Lower lobe of right lung (tissue), 2 donors: ENCODE measurements at places on chromosomes 4 and X. TPM values are rescaled to one million over a fixed set of nuclear protein-coding genes. Genes with fewer than 3 reads are reported as not detected.

TAF9B gene
- 12.5 TPM for total RNA-seq

MAGED4B gene
- total RNA-seq = 6.4 TPM

POU4F2 gene
- total RNA-seq = not detected

STOX2 gene
- total RNA-seq = 12.8 TPM

CFI gene
- total RNA-seq = 54.8 TPM

ZNF630 gene
- total RNA-seq = 4.0 TPM

HERC6 gene
- 15.8 TPM for total RNA-seq

DNA sequence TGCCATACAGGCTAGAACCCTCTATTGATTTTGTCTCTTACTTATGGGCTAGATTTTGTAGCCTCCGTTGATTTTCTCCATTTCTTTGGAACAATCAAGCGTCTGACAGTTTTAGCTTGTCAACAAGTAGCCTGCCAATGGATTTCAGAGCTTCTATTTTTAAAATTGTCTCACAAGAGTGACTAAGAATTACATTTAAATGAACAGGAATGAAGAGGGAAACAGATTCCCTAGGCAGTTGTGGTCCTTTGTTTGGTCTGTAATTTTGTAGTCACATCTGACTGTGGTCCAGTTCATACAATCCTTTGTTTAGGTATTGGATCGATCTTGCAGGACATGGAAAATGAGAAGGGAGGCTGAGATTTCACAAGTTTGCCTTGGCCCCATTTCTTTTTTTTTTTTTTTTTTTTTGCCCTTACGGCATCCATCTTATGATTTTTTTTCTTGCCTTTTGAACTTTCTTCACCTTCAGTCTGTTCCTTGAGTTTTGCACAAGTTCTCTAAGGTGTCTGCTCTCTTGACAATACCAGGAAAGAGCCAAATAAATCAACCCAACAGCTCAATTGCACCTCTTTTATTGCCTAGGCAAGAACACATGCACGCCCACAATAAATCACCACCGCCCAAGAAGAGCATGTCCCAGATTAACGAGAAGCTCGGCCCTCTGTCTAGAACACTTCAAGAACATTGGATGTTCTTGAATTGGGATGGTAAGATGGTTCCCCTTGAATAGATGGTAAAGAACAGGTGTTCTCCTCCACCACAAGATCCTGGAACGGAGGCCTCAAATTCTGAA, 86.5 kb upstream of the EGFL6 start:
- H3K27ac ChIP-seq = no peak overlapping the region
- H3K4me1 ChIP-seq = peaks cover 13% of the 10 kb centered on the region
- no peak overlapping the region for H3K4me3 ChIP-seq
- DNase-seq = no peak
- H3K36me3 ChIP-seq = no peaks in the 10 kb centered on the region
- no peaks in the 10 kb centered on the region for H3K27me3 ChIP-seq

GRCh38 chr4:149264093-149264733, 551.4 kb downstream of the IQCM start:
- no peaks in the 10 kb centered on the region for H3K4me1 ChIP-seq
- H3K27me3 ChIP-seq = no peaks in the 10 kb centered on the region
- H3K36me3 ChIP-seq = no peaks in the 10 kb centered on the region
- H3K4me3 ChIP-seq = no peak overlapping the region

DNA sequence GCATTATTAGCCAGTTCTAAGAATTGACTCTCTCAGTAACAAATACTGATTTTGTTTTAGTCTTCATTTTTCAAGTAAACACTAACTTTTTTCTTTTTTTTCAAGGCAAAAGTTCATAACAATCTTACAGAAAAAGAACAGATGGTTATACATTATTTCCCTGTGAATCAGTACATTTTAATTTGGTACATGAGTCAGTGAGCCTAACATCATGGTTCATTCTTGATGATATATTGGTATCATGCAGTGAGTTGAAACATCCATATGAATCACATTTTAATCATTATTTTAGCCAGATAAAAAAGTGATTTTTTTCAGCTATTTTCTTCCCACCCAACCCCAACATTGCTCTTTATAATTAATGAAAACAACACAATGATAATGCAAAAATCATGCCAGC, 184.3 kb upstream of the TACR3 start:
- H3K4me1 ChIP-seq = no peaks in the 10 kb centered on the region
- H3K27ac ChIP-seq = no peak overlapping the region
- DNase-seq = no peak
- H3K36me3 ChIP-seq = no peaks in the 10 kb centered on the region
- H3K4me3 ChIP-seq = no peak overlapping the region
- no peaks in the 10 kb centered on the region for H3K27me3 ChIP-seq

DNA sequence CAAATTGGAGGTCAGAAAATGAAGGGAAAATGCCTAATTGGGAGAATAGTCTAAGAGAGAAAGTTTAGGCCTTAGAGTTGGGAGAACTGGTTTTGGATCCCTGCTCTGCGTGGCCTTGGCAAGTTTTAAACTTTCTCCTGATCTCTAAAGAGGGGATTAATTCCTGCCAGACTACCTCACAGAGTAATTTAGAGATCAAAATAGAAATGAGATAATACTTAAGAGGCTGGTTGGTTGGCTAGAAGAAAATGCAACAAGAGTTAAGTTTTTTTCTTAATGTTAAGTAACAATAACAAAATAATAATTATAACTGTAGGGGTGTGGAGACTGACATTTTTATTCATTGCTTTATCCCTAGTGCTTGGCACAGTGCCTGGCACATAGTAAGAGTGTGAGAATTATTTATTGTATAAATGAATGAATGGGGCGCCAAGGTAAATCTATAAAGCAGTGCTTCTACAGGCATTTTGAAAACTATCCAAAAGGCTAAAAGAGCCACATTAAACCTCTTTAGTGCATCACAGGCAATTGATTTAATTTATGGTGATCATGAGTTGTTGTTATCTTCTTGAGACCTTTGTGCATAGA, 160.5 kb downstream of the RASL11B start:
- no peak overlapping the region for H3K4me3 ChIP-seq
- H3K4me1 ChIP-seq = no peaks in the 10 kb centered on the region
- no peak overlapping the region for H3K27ac ChIP-seq

DNA sequence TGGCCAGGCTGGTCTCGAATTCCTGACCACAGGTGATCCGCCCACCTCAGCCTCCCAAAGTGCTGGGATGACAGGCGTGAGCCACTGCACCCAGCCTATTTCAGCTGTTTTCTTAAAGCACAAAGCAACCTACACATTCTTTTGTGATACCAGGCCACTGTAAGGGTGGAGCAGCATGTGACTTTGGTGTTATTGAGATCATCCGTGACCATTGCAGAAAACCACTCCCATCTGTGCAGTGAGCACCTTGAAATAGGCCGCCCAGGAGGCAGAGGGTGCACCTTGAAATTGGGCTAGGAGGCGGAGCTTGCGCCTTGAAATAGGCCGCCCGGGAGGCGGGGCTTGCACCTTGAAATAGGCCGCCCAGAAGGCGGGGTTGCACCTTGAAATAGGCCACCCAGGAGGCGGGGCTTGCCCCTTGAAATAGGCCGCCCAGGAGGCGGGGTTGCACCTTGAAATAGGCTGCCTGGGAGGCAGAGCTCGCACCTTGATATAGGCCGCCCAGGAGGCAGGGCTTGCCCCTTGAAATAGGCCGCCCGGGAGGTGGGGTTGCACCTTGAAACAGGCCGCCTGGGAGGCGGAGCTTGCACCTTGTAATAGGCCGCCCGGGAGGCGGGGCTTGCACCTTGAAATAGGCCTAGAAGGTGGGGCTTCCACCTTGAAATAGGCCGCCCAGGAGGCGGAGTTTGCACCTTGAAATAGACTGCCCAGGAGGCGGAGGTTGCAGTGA, 9.0 kb upstream of the SLC25A6 start:
- H3K36me3 ChIP-seq = peaks cover 57% of the 10 kb centered on the region
- H3K27ac ChIP-seq = no peak overlapping the region
- H3K27me3 ChIP-seq = no peaks in the 10 kb centered on the region
- DNase-seq = peak; percentile 49

GRCh38 chr4:23904639-23905071, 14.8 kb upstream of the PPARGC1A start:
- peak; percentile 48 for DNase-seq
- H3K4me1 ChIP-seq = no peaks in the 10 kb centered on the region
- H3K27me3 ChIP-seq = no peaks in the 10 kb centered on the region
- H3K4me3 ChIP-seq = no peak overlapping the region
- H3K27ac ChIP-seq = no peak overlapping the region
- no peaks in the 10 kb centered on the region for H3K36me3 ChIP-seq

DNA sequence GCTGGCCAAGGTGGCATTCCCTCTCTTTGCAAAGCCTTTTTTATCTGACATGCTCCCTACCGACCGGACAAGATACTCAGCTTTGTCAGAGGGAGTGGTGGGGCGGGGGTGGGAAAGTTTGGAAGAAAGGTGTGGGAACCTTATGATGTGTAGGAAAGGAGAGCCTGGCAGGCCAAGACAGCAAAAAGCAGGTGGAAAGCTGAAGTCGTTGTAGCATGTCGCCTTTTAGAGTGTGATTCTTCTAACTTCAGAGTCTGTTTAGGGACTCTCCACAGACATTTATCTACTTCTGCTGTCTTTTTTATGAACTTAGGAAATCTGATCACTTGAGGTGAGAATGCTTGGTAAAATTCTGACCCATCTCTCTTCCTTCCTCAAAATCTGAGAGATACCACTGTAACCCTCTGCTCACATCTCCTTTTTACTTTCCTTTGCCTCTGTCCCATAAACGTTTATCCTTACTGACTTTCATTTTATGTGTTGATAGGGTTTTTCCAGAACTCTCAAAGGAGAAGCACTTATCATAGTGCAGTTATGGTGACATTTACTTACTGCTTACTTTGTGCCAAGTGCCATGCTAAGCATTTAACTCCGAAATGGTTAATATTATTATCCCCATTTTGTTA, 8.2 kb upstream of the RUFY3 start:
- H3K4me1 ChIP-seq = peaks cover 29% of the 10 kb centered on the region
- H3K4me3 ChIP-seq = no peak overlapping the region
- no peaks in the 10 kb centered on the region for H3K36me3 ChIP-seq

DNA sequence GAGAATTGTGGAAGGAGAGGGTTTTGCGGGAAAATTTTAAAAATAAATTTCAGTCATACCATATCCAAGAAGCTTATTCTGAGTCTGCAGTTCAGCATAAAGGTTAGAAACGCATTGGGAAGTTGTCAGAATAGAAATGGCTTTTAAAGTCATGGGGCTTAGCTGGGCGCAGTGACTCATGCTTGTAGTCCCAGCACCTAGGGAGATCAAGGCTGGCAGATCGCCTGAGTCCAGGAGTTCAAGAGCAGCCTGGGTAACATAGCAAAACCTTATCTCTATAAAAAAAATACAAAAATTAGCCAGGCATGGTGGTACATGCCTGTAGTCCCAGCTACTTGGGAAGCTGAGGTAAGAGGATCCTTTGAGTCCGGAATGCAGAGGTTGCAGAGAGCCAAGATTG, 3.9 kb upstream of the PLA2G12A start:
- no peak for DNase-seq
- H3K4me3 ChIP-seq = no peak overlapping the region
- no peak overlapping the region for H3K27ac ChIP-seq
- no peaks in the 10 kb centered on the region for H3K36me3 ChIP-seq
- H3K27me3 ChIP-seq = no peaks in the 10 kb centered on the region

- no peak overlapping the region for H3K4me3 ChIP-seq
- no peak overlapping the region for H3K27ac ChIP-seq
- H3K27me3 ChIP-seq = no peaks in the 10 kb centered on the region
- no peak for DNase-seq
Measured at GRCh38 chr4:169045862-169046584, 36.0 kb upstream of the CBR4 start.

GRCh38 chrX:153763989-153764755, at the start of gene PLXNB3:
Gene PLXNB3, plus strand, starts transcription at chrX:153764249. Its CDS starts 1,287 bp downstream, at chrX:153765536.
- peak; percentile 86 for DNase-seq
- H3K27me3 ChIP-seq = no peaks in the 10 kb centered on the region
- H3K36me3 ChIP-seq = no peaks in the 10 kb centered on the region

GRCh38 chrX:17616936-17617335, 120.4 kb upstream of the SCML1 start:
- no peak overlapping the region for H3K27ac ChIP-seq
- no peaks in the 10 kb centered on the region for H3K36me3 ChIP-seq
- no peaks in the 10 kb centered on the region for H3K4me1 ChIP-seq
- DNase-seq = no peak
- no peak overlapping the region for H3K4me3 ChIP-seq
- no peaks in the 10 kb centered on the region for H3K27me3 ChIP-seq

DNA sequence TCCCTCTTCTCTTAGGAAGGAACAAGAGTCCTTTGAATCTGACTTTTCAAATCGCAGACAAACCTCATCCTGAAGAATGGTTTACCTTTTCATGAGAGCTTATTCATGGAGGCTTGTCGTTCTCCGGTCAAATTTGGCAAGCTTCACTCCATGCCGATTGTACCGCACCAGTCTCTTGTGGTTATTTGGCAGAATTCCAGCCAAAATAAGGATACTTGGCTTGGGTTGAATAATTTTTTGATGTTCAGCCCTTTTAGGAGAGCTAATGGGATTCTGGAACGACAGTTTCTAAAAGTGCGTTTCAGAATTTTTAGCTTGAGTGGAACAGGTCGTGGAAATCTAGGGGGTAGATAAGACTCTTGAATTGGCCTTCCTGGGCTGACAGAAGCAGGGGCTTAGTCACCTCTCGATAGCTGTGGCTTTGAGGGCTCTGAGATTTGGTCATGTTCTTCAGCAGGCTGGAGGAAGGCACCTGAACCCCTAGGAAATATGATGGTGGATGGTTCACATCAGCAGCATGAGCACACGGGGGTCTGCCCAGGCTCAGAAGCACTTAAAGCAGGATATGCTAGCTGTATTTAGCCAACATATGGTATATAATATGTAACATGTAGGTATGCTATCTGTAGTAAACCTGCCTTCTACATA, 1.5 kb downstream of the KLHL2 start:
- H3K27ac ChIP-seq = peak overlapping the region; percentile 93
- no peaks in the 10 kb centered on the region for H3K36me3 ChIP-seq
- DNase-seq = no peak

GRCh38 chrX:128106630-128107029, 54.4 kb upstream of the ACTRT1 start:
- no peaks in the 10 kb centered on the region for H3K36me3 ChIP-seq
- H3K27me3 ChIP-seq = no peaks in the 10 kb centered on the region
- DNase-seq = no peak
- no peaks in the 10 kb centered on the region for H3K4me1 ChIP-seq

DNA sequence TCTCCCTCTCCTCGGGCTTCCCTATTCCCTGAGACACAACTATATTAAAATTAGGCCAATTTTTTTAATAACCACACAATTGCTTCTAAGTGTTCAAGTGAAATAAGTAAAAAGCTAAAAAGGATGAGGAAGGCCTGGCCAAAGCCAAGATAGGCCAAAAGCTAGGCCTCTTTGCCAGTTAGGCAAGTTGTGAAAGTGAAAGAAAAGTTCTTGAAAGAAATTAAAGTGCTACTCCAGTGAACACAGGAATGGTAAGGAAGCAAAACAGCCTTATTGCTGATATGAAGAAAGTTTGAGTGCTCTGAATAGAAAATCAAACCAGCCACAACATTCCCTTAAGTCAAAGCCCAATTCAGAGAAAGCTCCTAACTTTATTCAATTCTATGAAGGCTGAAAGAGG, 114.2 kb upstream of the FAT4 start:
- peaks cover 3% of the 10 kb centered on the region for H3K4me1 ChIP-seq
- DNase-seq = no peak
- H3K4me3 ChIP-seq = no peak overlapping the region
- H3K27me3 ChIP-seq = no peaks in the 10 kb centered on the region
